Neural crest cell (in vitro differentiated cells): ENCODE measurements at places on chromosomes 12 and 14.

DNA sequence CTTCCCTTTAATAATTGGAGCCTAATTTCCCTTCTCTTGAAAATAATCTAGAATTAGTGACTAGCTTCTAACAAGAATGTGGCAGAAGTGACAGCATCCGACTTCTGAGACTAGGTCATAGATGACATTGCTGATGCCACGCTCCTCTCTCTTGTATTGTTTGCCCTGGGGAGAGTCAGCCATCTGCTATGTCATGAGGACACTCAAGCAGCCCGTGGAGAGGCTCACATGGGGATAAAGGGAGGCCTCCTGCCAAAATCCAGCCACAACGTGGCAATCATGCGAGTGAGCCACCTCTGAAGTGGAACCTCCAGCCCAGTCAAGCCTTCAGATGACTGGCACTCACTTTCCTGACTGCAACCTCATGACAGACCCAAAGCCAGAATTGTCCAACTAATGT is 54.2 kb upstream of the LRRK2 start:
- no peak for DNase-seq

DNA sequence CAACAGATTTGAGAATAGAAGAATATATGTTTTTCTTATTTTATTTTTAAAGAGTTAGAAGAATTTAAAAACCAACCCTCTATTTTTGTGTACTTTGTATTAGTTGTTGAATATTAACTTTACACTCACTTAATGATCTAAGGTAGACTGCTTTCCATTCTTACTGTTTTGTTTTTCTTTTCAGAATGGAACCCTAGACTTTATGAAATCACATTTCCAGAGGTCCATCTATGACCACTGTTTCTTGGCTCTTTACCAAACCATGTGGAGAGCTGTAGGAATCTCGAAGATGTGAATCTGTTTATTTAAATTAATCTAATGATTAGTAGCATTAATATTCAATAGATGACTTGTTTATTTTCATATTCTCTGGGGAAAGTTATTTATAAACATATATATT is 7.2 kb upstream of the PIK3C2G start:
- DNase-seq: no peak

GRCh38 chr14:52913271-52913670 is 37.6 kb downstream of the FERMT2 start:
- no peak for DNase-seq

DNA sequence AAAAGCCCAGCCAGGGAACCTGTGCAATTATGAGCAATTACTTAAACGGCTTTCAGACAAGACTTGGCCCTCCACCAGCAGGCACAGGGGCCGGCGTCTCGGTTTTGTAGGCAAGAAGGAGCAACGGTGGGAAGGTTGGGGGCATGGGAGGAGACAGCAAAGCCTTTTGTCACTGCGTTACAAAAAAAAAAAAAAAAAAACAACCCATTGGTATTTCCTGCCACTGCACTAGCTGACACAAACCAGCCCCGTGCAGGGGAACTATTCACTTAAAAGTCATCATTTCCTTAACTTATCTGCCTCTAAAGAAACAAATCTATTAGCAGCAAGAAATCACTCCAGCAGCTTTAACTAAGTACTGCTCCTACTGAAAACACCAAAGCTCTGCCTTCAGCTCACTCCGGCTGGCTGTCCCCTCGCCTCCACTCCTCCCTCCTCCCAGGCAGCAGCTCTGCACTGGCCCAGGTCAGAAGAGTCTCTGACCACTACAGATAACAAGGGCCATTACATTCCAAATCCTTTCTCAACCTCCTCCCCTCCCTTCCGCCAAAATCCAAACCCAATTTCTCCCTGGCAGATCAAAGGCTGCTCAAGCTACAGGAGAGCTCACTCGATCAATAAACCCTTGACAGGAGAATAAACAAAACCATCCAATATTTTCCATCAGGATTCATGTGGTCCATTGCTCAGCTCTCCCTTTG is 105.2 kb upstream of the CDKN3 start:
- DNase-seq: no peak

- no peak for DNase-seq
These were observed at the start of gene GPR84 for GRCh38 chr12:54364413-54364812. TSS of gene GPR84 (minus strand) at chr12:54364486. CDS start at chr12:54363851, 635 bp downstream.

- DNase-seq: no peak
These were observed 25.1 kb downstream of the SLC4A8 start for GRCh38 chr12:51449580-51450246.
